ENCODE measurements at places on chromosomes 13 and 19. TPM values are rescaled to one million over a fixed set of nuclear protein-coding genes. Genes with fewer than 3 reads are reported as not detected.

DNA sequence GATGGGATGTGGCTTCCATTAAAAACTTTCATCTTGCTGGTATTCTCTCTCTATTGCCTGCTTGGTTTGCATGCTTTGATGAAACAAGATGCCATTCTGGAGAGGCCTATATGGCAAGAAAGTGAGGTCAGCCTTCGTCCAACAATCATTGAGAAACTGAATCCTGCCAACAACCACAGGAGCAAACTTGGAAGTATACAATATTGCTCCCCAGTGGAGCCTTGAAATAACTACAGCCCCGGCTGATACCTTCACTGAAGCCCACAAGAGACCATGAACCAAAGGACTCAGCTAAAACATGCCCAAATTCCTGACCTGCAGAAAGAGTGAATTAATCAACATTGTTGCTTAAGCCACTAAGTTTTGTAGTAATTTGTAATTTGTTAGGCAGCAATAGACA lies 82.5 kb upstream of the FGF14 start:
- H3K4me1 ChIP-seq = no peaks in the 10 kb centered on the region
- H3K27me3 ChIP-seq = no peaks in the 10 kb centered on the region
- no peaks in the 10 kb centered on the region for H3K36me3 ChIP-seq
- no peak overlapping the region for H3K4me3 ChIP-seq
- DNase-seq = no peak
- no peak overlapping the region for H3K27ac ChIP-seq

- no peak overlapping the region for H3K27ac ChIP-seq
- H3K36me3 ChIP-seq = peaks cover 5% of the 10 kb centered on the region
- no peak overlapping the region for H3K4me3 ChIP-seq
- H3K4me1 ChIP-seq = no peaks in the 10 kb centered on the region
These were observed 36.1 kb downstream of the ADPRHL1 start for GRCh38 chr13:113417008-113417751.

GRCh38 chr19:6769006-6769619 lies 1.9 kb upstream of the SH2D3A start:
- no peaks in the 10 kb centered on the region for H3K27me3 ChIP-seq
- H3K4me1 ChIP-seq = peaks cover 12% of the 10 kb centered on the region
- H3K4me3 ChIP-seq = no peak overlapping the region
- DNase-seq = no peak
- no peak overlapping the region for H3K27ac ChIP-seq
- H3K36me3 ChIP-seq = peaks cover 39% of the 10 kb centered on the region

DNA sequence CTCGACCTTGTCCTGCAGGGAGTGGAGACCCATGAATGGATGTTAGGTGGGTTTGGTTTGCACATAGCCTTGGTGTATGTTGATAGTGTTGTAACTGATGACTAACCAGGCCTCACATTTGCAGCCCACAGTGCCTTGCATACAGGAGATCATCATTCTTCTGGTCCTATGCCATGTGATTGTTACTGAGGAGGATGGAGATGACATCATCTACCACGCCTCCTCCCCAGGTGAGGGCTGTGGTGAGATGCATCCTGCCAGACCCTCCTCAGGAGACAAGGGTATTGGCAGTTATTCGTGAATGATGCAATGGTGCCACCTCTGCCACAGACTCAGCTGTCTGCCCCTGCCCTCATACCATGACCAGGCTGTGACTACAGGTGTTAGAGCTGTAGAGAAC lies 1294.1 kb downstream of the UQCRFS1 start:
- no peaks in the 10 kb centered on the region for H3K36me3 ChIP-seq
- no peak for DNase-seq
- no peaks in the 10 kb centered on the region for H3K27me3 ChIP-seq
- H3K27ac ChIP-seq = no peak overlapping the region
- H3K4me1 ChIP-seq = no peaks in the 10 kb centered on the region
- H3K4me3 ChIP-seq = no peak overlapping the region

DNA sequence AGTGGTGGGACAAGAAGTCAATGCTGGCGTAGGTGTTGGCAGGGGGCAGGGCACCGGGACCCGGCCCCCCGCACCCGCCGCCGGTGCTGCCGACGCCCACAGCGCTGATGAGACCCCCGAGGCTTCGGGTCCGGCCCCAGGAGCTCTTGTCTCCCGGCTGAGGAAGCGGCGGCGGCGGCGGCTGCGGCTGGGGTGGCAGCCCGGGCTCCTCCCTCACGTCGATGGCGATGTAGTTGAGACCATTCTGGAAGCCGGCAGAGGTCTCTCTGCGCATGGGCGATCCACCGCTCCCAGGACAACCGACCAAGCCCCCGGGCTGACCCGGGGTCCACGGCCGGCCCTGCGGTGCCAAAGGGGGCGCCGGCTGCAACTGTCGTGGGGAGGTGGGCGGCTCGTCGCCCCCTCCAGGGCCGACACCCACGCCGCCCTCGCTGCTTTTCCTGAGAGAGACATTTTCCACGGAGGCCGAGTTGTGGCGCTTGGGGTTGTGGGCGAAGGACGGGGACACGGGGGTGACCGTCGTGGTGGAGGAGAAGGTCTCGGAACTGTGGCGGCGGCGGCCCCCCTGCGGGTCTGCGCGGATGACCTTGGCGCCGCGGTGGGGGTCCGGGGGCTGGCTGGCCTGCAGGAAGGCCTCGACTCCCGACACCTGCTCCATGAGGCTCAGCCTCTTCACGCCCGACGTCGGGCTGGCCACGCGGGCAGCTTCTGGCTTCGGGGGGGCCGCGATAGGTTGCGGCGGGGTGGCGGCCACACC lies 4.1 kb downstream of the IRS2 start:
- peaks cover 26% of the 10 kb centered on the region for H3K36me3 ChIP-seq
- peaks cover 7% of the 10 kb centered on the region for H3K4me1 ChIP-seq
- DNase-seq = no peak
- no peaks in the 10 kb centered on the region for H3K27me3 ChIP-seq
- H3K27ac ChIP-seq = no peak overlapping the region

DNA sequence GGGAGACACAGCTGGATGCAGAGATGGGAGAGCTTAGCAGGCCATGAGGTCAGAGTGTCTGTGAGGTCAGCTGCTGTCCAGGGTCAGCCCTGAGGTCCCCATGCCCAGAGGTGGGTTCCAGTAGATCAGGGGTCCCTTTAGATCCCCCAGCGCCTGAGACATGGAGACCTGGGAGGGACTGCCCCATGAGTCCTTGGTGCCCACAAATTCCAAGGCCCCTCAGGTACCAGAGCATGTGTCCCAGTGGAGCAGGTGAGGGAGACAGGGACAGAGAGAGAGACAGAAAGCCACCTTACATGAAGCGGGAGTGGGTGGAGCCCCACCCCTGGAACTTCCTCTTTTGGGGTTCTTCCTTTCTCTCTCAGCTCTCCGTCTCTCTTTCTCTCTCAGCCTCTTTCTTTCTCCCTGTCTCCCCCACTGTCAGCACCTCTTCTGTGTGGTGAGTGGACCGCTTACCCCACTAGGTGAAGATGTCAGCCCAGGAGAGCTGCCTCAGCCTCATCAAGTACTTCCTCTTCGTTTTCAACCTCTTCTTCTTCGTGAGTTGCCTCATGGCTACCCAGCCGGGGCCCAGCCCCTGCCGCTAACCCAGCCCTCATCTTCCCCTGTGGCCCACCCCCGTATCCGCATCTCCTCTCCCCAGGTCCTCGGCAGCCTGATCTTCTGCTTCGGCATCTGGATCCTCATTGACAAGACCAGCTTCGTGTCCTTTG lies at the start of gene CD37:
TSS of gene CD37 (plus strand) at position 336 of the 713 bp plus-strand sequence. CDS start at position 471, 135 bp downstream.
- H3K27me3 ChIP-seq = peaks cover 77% of the 10 kb centered on the region
- no peak within 1 kb of the TSS for H3K4me3 ChIP-seq
- no peaks in the 10 kb centered on the region for H3K36me3 ChIP-seq
- H3K4me1 ChIP-seq = peaks cover 6% of the 10 kb centered on the region

DNA sequence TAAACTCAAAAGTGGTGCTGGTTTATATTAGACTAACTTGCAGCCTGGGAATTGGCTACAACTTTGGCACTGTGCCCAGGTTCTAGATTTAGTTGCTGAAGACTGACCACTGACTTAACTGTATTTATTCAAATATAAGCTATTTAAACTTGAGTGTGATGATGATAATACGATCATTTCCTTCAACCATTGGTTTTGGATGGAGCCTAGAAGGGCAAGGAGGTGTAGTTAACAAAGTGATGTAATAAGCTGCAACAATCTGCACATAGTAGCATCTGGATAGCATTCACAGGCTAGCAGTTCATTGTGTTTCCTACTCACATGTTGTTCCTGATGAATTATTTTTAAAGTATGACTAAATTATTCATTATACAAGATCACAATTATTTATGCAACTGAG lies 55.2 kb upstream of the DACH1 start:
- H3K4me1 ChIP-seq = no peaks in the 10 kb centered on the region
- no peak overlapping the region for H3K4me3 ChIP-seq
- H3K36me3 ChIP-seq = no peaks in the 10 kb centered on the region
- no peak overlapping the region for H3K27ac ChIP-seq
- no peak for DNase-seq

GRCh38 chr13:106159295-106160195 lies 375.9 kb downstream of the EFNB2 start:
- no peak overlapping the region for H3K27ac ChIP-seq
- H3K4me3 ChIP-seq = no peak overlapping the region
- H3K36me3 ChIP-seq = no peaks in the 10 kb centered on the region
- DNase-seq = no peak
- no peaks in the 10 kb centered on the region for H3K4me1 ChIP-seq

GRCh38 chr13:49893591-49893990 lies 42.5 kb downstream of the SPRYD7 start:
- H3K36me3 ChIP-seq = no peaks in the 10 kb centered on the region
- no peaks in the 10 kb centered on the region for H3K4me1 ChIP-seq
- H3K27ac ChIP-seq = no peak overlapping the region

DNA sequence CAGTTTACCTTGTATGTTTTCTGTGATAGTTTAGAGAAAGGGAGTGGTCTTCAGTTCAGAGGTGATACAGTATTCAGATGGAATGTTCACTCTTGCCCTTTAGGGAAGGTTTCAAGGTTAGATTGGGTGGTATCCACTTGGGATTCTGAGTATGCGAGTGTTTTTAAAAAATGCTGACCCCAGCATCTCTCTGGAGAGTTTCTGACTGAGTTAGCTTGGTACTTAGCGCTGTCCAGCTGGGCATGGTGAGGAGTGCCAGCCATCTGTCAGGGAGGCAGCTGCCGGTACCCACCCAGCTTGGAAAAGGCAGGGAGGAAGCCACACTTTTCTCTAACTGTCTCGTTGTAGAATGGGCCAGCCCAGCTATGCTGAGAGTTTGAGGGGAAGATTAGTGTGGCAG lies 63.3 kb downstream of the ARHGEF7 start:
- H3K4me1 ChIP-seq = no peaks in the 10 kb centered on the region
- no peak overlapping the region for H3K27ac ChIP-seq
- H3K27me3 ChIP-seq = no peaks in the 10 kb centered on the region
- no peak for DNase-seq
- no peak overlapping the region for H3K4me3 ChIP-seq
- H3K36me3 ChIP-seq = no peaks in the 10 kb centered on the region

DNA sequence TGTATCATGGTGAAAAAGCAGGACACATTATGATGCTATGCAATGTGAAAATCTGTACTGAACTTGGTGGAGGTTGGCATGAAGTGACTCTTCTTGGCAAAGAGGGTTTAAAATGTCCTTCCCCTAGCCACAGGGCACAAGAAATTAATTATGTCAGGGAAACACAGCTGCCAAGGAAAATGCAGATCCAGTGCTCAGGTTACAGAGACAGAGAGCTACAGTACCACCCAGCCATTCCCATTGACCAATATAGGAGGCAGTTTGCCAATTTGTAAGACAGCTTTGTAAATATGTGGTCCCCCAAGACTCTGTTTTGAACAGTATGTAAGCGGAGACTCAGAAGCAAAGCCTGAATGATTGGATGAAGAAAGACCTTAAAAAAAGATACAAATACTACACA lies 69.4 kb upstream of the KLF12 start:
- H3K4me3 ChIP-seq = no peak overlapping the region
- H3K4me1 ChIP-seq = no peaks in the 10 kb centered on the region
- no peaks in the 10 kb centered on the region for H3K27me3 ChIP-seq
- no peaks in the 10 kb centered on the region for H3K36me3 ChIP-seq
- DNase-seq = no peak

DNA sequence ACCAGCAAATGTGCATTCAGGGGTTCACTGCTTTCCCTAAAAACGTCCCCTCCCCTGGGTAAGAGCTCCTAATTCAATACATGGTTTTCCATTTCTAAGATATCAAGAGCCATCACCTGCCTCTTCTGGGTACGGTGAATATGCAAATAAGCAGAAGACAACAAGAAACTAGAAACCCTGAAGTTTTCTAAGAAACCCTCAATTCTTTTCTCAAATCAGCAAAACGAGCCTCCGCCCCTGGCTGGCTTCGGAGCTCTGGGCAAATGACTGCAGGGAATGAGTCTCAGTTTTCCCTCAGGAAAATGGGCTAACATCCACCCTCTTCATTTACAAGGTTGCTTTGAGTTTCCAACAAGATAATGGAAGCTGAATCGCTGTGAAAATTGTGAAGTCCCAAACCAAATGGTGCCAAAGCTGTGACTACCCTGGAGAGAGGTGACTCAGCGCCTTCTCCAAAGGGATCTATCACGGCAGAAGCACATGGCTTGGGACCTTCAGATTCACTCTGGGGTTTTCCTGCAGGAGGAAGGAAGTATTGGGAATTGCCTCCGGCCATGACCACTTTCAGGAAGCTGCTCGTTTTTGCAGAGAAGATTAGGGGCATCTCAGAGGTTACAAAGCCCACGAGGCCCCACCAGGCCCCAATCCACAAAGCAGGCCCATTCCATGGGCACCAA lies 26.6 kb downstream of the KLF2 start:
- H3K27me3 ChIP-seq = no peaks in the 10 kb centered on the region
- H3K27ac ChIP-seq = no peak overlapping the region
- DNase-seq = no peak
- H3K4me3 ChIP-seq = no peak overlapping the region

The ADGRE2 gene
- total RNA-seq = not detected

The PSG2 gene
- not detected for total RNA-seq

Measured in Calu3 (cell line).